Left ventricle myocardium inferior (tissue), 1 donor: ENCODE measurements at places on chromosomes 7 and 10.

DNA sequence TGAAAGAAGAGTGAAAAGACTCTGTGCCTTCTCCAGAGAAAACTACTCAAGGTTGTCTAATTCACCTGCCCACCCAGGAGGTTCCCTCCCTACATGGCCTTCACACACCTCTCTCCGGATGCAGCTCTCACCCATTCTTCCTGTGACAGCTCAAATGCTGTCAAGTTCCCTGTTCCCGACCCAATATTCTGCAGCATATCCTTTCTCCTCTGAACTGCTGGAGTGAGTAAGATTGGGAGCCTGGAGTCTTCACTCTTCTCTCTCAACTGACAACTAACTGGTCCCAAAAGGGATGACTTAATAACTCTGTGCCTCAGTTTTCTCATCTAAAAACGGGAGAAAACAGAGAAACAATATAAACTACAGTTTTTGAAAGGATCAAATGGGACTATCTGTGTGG is 5.1 kb downstream of the TMEM26 start:
- no peak for DNase-seq

DNA sequence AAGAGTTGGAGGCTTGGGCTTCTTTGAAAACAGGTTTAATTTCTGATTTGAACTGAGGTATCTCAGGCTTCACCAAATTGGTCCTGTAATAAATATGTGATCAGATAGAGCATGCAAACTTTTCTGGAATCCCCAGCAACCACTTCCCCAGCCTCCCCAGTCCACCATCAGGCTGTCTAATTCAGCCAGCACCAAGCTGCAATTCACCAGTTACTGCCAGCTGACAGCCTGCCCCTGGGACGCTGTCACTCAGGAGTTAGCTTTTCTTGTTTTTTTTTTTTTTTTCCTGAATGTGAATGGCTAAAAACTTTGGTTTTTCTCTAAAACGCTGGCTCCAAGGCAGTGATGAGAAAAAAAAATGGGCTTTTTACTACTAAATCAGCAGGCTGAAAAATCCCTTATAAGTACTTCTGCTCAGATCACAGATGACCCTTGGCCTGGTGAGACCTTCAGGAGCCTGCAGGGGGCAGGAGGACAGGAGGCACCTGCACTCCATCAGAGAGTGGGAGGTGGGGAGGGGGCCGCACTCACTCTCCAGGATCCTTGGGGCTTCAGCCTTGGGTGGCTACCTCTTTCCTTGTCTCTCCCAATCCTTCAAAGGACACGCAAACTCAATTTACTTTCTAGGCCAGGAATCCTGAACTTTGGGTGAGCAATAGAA is 349.4 kb downstream of the GATA3 start:
- no peak for DNase-seq

DNA sequence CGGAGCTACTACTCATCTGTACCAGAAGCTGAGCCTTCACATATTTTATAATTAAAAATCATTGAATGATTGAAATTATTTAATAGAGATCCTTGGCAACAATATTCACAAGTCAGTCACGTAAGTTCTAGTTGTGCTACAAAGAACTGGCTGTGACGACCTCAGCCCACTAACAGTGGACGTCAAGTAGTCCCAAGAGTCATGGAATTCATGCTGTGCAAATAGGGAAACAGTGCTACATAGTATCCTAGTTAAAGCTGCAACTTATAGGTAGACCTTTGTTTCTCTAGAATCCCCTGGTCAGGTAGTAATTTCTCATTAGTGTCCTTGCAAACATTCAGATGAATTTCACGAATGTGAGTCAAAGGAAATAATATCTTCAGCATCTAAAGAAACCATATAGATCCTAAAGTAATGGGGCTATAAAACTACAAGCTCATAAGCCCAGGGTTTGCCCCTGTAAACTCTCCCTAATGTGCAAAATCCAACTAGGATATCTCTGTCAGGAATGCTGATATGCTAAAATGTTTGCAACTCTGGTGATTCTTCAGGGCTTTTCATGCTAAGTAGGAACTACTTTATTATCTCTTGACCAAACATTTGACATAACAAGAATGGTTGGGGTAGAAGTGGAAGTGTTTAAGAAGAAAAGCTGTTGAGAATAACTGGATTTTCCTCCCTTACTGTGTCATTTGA is 31.2 kb downstream of the CFAP69 start:
- no peak for DNase-seq

GRCh38 chr10:71659111-71659634 is 60.4 kb downstream of the C10orf105 start:
- no peak for DNase-seq

DNA sequence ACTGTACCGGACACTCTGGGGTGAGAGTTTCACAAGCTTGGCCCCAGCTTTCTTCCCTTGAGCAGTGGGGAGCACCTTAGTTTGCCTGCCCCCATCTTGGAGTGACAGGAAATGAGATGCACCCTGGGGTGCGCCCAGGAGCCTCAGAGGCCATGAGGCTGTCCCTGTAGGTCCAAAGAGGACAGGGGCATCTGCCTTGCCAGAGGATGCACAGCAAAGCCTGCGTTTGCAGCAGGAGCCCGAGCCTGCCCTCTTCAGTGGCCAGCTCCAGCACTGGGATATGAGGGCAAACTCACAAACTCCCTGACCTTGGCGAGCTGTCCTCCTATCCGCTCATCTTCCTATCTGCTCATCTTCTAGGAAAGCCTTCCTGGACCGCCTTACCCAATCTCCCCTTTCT is 79.5 kb downstream of the PROSER2 start:
- no peak for DNase-seq

GRCh38 chr7:111264981-111265380 is 174.1 kb downstream of the LRRN3 start:
- DNase-seq: no peak

DNA sequence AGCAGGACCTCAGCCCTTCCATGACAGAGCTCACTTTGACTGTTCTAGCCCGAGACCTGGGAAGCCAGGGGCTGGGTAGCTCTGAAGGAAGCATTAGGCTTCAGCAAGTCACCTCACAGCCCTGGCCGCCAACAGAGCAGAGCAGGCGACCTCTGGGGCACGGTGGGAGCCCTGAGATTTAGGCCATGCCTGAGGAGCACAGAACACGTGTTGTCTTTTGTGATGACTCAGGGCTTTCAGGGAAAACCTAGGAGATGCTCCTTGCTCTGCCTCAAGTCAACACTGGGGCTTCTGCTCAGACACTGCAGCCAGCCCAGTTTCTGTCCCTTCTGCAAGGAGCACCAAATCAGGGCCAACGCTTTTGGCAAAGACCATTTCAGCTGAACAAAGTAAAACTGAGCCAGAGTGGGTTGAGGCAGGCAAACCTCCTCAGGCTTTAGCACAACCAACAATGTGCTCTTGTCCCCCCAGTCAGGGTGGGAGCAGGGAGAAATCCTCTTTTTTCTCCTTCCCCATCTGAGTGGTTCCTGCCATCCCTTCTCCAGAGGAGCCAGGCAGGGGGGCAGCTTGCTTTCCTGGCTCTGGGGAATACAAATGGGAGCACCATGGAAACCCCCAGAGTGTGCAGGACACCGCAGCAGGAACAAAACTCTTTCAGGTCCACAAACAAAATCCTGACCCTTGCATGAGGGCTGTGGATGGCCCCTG is 14.4 kb downstream of the CAMK2G start:
- no peak for DNase-seq

- no peak for DNase-seq
Observed at GRCh38 chr10:78923647-78924318, 145.0 kb upstream of the ZMIZ1 start.

GRCh38 chr7:135886345-135887132 is 90.6 kb downstream of the MTPN start:
- DNase-seq: no peak

GRCh38 chr7:63067897-63068585 is 930.6 kb upstream of the ZNF722 start:
- DNase-seq: peak; percentile 28

- no peak for DNase-seq
Observed at GRCh38 chr10:2019281-2019680, 282.0 kb upstream of the ADARB2 start.

DNA sequence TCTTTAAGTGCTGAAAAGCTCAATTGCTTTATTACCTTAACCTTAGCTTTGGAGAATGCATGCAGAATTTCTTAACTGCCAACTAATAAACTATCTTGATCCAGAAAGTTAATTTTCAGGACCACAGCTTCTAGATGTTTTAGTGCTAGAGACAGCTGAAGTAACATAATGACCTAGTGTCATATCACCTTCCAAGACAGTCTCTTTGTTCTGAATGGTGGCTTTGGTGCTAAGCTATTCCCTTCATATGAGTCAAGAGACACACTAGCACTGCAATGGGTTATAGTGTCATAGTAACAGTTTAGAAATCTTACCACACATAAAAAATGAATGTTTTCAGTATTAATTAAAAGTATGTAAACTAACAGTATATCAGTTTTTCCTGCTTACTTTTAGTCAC is 115.4 kb upstream of the LRRN3 start:
- DNase-seq: no peak

GRCh38 chr7:134347567-134347966 is 30.8 kb upstream of the SLC35B4 start:
- DNase-seq: no peak

DNA sequence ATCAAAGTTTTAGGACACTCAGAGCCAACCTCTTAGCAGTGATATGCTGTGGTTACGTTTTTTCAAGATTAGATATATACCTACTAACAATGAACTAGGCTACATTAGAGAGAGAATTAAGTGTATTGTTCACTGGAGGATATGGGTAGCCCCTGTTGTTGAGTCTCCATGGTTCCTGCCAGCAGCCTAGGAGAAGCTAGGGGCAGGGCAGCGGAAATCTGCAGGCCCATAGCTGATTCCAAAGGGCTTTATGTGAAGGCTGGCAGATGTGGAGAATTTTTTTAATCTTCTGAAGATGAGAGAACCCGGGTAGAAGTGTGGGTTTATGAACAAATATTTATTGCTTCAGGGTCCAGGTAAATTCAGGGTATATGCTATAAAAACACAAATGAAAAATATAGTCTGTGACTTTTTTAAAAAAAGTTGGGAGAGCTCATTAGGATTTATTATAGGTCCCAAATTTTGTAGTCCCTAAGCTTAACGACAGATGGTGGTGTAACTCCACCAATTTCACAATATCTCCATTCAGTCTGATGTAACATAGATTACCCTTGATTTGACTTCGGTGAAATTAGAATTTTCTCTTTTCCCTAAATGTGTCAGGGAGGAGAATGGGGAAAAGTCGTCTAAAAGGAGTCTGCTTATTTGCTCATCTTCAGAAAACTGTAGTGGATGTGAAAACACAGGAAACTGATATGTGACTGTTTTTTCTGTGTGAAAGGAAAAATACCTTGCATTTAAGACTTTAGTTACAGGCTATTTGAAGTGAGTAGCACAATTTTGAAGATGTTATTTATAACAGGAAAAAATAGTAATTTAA is 163.0 kb upstream of the PPP1R3A start:
- no peak for DNase-seq
